Stimulated activated CD4-positive, alpha-beta T cell treated with anti-CD3 and anti-CD28 coated beads, Interleukin-12 subunit alpha, Interleukin-12 subunit beta, amount 100 ng/mL, for 24 hours (primary cell): ENCODE measurements at places on chromosomes 7 and 10.

DNA sequence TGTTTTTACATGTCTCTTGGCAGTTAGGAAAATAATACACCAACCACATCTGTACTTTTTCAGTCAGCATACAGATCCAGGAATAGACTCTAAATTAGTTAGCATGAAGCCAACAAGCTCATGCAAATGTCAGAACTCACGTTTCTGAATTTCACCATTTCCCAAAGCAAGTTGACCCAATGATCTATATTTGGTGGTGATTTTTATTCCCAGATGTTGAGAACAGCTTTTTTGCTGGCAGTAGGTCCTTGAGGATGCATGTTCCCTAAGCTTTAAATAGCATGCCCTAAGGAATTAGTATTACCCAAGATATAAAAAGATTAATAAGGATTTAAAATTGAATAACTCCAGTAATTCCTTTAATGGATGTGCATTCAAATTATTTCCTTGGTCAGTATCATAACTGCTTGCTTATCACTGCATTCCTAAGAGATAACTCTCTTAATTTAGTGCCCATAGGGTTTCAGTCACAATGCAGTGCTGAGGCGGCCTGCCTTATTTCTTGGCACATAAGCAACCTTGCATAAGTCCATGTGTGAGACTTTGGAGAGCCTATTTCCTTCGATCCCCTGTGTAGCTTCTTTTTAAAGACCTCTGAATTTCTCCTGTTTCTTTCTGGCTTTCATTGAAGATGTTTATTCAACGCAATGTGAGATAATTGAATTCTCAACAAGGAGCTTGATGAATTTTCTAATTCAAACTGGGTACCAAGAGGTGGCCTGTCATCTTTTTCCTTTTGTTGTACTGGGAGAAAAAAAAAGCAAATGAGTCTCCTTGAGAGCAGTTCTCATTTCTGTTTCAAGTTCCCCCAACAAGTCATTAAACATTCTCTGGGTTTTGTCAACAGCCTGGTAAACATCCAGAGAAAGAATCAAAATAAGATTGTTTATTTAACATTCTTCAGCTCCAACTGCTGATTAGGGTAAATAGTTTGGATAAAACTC lies 135.3 kb upstream of the MEOX2 start:
- DNase-seq: no peak

DNA sequence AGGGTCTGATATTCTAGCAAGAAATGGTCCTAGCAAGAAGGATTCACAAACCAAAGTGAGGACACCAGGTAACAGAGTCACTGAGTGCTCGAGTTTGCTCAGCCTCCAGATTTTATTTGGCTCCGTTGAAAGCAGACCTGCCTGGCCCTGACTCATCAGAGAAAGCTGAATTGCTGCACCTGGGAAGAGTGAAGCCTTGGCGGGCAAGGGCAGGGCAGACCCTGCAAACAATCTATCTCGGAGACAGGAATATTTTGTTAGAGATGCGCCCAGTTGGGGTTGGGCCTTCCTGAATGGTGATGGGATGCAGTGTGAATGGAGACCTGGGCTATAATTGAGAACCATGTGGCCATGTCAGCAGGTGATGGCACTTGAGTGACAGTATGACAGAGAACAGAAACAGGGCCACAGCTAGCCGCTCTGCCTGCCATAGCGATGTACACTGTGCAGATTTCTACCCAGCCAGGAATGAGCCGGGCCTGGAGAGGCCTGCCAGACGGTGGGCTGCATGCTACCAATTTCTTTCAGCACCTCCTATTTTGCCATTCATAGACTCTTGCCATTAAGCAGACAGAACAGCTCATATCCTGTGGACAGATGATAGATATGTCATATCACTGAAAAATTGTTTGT lies 744.2 kb downstream of the LRMDA start:
- no peak for DNase-seq

DNA sequence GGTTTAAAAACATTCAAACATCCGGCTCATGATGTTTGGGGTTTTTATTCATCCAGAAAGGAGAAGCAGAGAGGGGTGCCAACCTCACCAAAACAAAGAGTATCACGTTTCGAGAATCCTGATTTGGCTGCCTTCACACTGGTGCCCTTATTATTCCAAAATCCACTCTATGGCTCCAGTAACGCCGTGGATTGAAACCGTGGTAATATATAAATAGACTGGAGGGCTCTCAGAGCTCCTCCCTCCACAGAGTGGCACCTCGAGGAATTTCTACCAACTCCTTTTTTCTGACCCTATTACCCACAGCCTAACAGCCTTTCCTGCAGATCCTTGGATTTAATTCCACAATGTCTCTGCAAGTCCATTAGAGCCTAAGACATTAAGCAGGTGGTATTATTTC lies 353.6 kb downstream of the CRPPA start:
- DNase-seq: no peak

- DNase-seq: no peak
Observed at GRCh38 chr7:158740013-158740656, 35.5 kb upstream of the NCAPG2 start.

DNA sequence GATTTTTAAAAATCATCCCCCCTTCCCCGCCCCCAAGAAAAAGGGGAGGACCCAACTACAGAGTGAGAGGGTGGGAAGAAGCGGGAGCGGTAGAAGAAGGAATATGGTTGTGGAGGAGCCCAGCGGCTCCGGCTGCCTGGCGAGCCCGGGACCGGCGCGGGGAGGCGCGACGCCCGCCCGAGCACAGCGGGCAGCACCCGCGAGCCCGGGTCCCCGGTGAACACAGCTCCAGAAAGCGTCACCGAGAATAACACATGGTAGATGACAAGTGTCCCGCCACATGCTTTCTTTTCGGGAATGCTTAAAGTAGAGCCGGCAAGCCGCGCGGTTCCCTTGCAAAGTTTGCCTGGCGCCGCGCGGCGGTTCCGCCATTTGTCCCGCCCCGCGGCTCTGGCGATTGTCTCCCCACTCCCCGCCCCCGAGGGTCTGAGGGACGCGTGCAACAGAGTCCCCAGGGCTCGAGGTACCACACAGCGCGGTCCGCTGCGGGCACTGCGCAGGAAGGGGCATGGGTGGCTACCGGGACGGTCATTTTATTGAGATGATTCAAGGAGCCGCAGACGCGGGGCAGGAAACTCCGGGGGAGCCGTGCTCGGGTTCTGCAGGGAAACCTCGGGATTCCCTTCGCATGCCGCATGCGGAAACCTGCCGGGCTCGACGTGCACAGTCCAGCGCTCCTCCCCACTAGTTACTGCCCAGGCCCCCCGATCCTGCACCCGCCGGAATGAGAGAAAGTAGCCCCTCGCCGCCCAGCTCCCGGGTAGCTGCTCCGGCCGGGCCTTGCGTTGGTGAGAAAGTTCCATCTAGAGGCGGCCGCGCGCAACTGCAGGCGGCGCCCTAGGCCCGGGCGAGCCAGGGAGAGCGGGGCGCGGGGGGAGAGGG lies 781 bp upstream of the GRM8 start:
- peak; percentile 50 for DNase-seq
